Fibroblast of skin of scalp (primary cell): ENCODE measurements at places on chromosomes 11 and 22.

DNA sequence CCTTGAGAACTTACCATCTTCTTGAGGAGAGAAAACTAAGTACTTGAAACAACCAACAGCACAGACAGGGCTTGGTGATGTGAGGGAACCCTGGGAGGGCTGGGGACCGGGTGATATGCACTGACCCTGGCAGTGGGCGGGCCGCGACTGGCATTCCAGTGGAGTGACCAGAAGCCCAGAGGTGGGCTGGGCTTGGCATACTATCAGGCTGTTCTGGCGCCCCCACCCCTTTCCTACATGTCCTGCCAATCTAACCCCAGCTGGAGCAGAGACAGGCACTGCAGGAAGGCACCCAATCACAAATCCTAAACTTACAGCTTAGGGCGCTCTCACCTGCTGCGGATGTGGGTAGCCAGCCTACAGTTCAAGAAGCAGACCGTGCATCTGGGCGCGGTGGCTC is 54.0 kb upstream of the GCAT start:
- DNase-seq: no peak

- no peak for DNase-seq
These were observed 53.9 kb downstream of the TRAF6 start for GRCh38 chr11:36456156-36456555.

- DNase-seq: no peak
These were observed 90.3 kb downstream of the ZBTB16 start for GRCh38 chr11:114149689-114150407.

DNA sequence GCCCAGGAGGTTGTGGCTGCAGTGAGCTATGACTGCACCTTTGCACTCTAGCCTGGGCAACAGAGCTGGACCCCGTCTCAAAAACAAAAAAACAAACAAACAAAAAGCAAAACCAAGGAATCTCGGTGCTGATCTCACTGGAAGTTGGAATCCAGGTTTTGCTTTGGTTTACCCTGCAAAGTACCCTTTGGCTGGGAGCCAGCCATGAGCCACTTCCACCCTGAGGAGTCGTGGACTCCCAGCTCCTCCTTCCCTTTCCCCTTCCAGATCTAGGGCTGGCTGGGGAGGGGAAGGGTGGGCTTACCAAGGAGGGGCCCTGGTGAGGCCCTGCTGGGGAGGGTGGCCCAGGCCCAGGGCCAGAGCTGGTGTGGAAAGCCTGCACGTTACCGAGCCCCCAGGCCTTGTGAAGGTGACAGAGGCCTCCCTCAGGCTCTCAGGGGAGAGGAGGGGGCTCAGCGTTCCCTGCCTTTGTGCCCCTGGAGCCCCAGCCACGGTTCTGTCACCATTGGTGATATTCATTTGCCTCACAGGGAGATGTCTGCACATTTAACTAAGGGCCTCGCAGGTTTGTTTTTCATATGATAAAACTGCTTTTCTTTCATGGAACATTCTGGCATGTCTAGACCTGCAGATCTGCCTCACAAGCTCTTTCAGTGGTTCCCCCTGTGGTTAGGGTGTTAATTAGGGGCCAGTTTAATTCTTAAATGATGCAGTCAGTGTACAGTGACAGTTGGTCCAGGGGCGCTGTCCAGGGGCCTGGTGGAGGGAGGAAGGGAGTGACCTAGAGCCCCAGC is 29.0 kb downstream of the FBLN1 start:
- DNase-seq: no peak

GRCh38 chr11:117633186-117633754 is 163.7 kb downstream of the DSCAML1 start:
- no peak for DNase-seq

GRCh38 chr11:97356144-97356543 is 966.3 kb downstream of the JRKL start:
- DNase-seq: no peak

- DNase-seq: no peak
These were observed 886 bp upstream of the NIPSNAP1 start for GRCh38 chr22:29581799-29582198.

DNA sequence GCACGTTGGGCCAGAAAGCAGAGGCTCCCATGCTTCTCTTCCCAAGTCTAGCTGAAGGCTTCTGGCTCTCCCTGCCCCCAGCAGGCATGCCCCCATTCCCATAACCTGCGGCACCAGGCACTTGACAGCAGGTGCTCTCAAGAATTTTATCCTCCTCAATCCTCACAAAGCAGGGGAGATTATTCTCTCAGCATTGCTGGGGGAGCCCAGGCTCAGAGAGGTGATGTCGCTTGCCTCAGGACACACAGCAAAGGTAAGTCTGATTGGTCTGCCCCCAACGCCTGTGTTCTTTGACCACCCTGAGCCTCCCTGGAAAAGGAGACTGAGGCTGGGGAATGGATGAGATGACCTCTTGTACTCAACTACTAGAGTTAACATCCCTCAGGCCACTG is 4.8 kb downstream of the TST start:
- DNase-seq: no peak

DNA sequence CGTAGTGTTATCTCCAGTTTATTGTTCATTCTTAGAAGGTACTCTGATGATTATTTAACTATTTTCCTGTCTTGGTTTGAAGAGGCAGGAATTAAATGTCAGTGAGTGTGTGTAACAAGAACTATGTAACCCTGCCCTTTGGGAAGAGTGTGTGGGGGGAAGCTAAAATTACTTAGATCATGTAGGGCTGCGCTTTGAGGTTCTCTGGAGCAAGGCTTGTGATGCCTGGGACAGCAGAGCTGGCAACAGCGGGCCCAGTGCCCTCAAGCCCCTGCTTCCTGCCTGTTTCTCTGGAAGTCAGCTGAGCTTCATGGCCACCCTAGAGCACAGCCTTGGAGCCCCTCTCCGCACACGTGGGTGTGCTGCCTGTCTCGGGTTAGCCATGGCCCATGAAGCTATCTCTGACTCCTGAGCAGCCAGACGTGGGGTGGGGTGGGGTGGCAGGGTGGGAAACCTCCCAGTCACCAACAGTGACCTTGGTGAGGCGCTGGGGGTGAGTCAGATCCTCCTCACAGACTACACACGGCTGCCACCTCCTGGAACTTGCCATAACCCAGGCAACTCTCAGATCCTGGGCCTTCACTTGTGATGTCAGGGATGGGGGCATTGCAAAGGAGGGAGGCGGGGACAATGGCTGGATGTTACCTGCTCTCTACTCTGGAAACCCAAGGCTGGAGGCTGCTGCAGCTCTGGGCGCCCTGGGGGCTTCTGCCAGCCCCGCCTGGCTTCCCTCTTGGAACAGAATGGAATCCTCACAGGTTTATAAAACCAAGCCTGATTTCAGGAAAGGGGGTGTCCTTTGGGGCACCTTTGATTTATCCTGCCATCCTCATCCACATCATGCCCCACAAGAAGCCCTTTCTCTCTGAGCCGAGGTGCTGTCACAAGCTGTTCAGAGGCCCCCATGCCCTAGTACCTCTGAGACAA is 88.6 kb downstream of the SNX19 start:
- DNase-seq: peak; percentile 88

- peak; percentile 24 for DNase-seq
These were observed 7.2 kb downstream of the RPL27A start for GRCh38 chr11:8689726-8690255.

- DNase-seq: no peak
These were observed 10.1 kb upstream of the RPS3 start for GRCh38 chr11:75389276-75389605.

- no peak for DNase-seq
These were observed 323.8 kb downstream of the GUCY1A2 start for GRCh38 chr11:106694501-106694900.

DNA sequence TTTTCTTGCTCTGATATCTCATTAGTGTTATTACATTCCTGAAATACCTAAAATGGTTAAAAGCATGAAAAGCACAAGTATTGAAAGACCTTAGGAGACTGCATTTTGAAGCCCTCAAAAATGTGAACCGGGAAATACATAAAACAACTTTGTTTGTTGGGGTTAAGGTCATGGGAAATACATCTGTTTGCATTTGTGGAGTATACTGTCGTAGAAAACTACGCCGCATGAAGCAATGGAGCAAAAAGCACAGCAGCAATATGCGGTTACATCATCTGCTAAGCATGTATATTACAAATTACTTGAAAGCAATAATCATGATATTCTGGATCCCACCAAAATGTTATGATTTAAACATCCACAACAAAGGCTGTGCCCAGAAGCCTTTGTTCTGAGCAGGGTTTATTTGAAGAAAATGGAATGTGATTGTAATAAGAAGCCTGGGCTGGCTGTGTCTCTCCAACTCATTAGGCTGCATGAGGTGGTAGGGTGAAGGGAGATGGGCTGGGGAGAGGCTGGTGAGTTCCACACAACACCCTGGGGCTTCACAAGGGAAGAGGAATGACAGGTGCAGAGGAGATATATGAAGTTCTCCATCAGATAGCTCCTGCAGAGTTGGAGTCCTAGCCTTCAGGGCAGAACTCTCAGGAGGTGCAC is 64.7 kb upstream of the LIN7C start:
- DNase-seq: peak; percentile 71

DNA sequence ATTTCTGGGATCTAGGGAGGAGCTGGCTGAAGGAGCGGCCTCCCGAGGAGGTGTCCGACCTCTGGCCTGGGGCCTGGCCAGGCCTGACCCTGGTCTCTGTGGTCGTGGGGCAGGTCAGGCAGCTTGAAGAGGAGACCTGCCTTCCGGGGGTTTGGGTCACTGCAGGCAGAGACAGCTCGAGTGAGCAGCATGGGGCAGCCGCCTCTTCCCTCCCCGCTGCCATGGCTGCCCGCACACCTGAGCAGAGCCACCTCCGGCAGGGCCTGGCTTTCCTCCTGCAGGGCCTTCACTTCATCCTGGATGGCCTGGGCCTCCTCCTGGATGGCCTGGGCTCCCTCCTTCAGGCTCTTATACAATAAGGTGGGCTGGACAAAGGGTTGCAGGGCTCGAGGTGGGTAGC is 8.0 kb upstream of the NAALADL1 start:
- DNase-seq: no peak

DNA sequence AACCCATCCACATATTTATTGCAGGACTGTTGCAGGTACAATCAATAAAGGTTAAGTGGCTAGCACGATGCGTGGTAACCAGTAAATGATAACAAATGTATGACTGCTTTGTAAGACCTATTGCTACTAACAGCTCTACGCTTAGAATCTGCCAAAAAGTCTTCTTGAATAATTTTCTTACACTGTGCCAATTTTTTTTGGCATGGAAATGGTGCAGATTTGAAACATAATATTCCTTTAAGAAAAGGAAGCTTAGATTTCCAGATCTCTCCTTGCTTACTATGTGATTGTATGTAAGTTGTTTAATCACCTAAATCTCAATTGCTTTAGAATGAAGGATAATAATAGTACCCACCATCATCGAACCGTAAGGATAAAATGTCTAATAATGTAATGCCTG is 192.0 kb downstream of the LRRC4C start:
- DNase-seq: no peak

- peak; percentile 93 for DNase-seq
These were observed 83.9 kb downstream of the PTPRJ start for GRCh38 chr11:48064306-48064705.

- DNase-seq: peak; percentile 62
These were observed 57.1 kb downstream of the PARVB start for GRCh38 chr22:44080936-44081861.

- DNase-seq: peak; percentile 74
These were observed at the start of gene CTSF for GRCh38 chr11:66568124-66568916. TSS of gene CTSF (minus strand) at chr11:66568606. CDS start at chr11:66568486, 120 bp downstream.

DNA sequence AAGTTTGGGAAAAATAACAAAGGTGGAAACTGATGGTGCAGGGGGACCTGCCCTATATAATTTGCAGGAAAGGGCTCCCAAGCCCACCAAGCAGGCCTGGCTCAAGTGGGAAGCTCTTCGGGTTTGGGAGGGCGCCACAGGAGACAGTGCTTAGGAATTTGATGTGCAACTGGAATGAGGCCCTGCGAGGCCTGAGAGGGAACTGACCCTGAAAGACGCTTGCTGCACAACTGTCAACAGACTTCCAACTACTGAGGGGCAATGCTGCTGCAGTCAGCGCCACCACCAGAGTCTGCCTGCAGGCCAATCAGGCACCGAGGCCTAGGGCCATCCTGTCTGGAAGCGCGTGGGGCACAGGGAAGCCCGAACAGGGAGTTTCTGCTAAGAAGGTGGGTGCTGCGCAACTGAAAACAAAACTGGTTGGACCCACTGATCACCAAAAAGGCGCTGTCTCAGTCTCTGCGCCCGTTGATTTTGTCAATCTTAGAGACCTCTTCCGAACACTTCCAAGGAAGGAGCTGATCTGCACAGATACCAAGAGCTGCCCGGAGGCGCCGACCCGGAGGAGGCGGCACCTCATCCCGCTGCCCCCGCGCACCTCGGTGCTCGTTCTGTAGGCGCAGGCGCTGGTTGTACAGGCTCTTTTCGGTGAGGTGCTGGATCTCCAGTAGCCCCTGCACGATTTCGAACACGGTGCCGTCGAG is 667 bp downstream of the DGCR6L start:
- DNase-seq: no peak

GRCh38 chr11:66221726-66222236 is 46.7 kb upstream of the RAB1B start:
- DNase-seq: peak; percentile 22

GRCh38 chr11:72421351-72421750 is 13.0 kb downstream of the CLPB start:
- DNase-seq: no peak

GRCh38 chr11:57513452-57513795 is 2.1 kb downstream of the SLC43A1 start:
- no peak for DNase-seq

- no peak for DNase-seq
These were observed 11.6 kb upstream of the TMEM45B start for GRCh38 chr11:129804012-129804411.

GRCh38 chr11:120068114-120068573 is 69.8 kb downstream of the TRIM29 start:
- DNase-seq: peak; percentile 41

DNA sequence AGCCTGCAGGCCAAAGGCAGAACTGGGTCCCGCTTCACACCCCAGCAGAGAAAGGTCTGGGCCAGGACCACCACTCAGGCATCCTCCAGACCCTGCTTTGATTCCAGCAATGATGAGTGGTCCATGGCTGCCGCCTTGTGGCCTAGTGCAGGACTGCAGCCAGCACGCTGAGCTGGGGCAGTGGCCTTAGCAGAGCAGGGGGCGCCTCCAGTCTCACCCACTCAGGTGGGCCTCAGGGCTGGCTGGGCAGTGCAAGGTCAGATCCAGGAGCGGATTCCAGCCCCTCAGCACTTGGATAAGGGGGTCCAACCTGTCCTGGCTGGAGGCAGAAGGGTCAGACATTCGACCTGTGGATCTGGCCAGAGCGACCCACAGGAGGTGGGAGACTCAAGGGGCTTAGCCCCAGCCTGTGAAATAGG is 9.6 kb upstream of the PDE2A start:
- peak; percentile 30 for DNase-seq
